ENCODE measurements at places on chromosomes 2 and 18.

DNA sequence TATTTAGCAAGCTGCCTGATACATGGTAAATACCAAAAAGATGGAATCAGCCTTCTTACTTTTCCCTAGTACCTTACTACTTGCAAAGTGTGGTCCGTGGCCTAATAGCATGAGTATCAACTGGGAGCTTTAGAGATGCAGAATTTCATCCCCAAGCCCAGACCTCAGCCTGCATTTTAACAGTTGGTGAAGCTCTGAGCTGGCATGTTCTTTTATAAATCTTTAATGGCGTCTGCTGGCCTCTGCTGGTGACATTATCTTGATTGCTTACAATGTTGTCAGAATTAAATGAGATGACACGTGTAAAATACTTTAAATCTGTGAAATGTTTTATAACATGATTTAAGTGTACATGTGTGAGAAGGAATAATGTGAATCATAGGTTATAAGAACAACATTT lies 115.1 kb upstream of the NOSTRIN start:
- DNase-seq, result no peak

DNA sequence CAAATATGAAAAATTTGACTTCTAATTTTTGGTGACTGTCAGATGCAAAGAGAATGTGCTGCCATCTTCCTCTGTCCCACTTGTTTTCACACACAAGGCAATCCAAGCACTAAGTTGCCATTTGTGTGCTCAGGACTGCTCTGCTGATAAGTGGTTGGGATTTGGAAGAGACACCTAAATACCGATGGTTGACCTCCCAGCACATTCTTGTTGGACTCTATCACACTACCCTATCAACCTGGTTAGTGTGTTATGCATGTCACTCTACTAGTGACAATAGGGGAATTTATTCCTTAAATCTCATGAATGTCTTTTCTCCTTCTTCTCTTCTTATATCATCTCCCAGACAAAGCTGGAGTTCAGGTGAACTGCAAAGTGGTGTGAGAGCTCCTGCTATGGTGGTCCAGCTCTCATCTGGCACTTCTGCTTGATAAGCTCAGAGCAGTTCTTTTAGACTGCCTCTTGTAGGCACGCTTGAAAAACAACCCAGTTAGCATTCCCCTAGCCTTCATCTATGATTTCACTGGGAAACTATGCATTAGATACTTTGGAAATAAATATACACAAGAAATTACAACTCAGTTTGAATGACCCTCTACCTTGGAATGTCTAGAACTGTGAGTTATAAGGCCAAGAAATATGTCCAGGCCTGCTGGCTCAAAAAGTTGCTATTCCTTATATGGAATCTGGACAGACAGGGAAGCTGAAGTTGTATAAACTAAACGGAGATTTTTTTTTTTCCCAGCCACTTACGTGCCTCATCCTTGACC lies 404.8 kb downstream of the MEIS1 start:
- DNase-seq, result no peak

DNA sequence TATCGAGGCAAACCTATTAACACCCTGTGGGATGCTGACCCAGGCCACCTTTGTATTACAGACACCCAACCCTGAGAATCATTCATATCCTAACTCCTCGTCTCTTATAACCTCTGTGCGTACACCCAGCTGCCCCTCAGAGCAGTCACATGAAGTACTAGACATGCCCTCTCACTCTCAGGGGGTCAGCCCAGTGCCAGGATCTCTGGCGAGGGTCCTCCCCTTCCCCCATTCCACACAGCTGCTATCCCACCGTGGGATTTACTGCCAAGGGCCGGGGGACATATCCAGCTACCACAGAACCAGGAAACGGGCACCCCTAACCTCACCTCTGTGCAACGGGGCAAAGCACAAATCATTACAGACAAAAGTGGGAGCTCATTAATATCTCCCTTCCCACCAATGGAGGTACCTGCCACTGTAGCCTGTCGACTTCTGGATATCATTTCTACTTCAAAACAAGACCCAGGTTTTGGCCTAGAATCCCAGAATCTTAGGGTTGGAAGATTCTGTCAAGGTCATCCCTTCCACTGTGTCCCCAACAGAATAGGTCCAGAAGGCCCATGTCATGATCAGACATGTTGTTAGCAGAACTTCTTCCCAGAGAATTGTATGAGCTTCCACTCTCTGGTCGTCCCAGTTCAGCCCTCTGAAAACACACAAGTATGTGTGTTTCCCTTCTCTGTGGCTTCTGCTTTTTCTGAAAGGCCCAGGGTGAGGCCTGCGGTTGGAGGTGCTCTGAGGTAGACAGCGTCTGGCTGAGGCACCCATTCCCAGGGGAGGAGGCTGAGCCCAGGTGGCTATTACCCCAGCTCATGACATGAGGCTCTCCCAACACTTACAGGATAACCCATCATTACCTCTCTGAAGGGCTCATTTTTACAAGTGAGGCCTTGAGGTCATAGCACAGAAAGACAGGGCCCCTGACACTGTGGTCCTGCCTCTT lies 1.7 kb downstream of the TMBIM1 start:
- DNase-seq, result no peak

DNA sequence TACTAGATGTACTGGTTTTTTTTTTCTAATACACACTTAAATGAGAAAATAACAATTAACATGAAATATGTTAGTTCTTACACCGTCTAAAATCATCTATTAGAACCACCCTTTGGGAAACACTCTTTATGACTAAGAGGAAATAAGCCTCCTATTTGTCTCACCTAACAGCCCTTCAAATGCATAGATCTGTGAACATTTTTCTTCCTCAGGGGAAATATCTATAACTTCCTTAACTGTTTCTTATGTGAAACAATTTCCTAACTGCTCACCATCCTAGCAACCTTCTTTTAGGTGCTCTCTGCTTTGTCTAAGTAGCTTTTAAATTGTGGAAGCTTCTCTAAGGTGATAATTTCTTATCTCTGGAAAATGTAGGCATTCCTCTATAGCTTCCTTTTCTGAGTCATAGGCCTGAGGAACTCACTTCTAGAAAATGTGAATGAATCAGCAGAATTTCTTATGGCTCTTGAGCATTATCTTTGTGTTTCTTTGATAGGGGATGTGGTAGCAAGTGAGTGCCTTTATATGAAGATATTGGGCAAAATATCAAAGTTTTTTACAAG lies 56.1 kb downstream of the CNTNAP5 start:
- DNase-seq, result peak; percentile 20

GRCh38 chr18:111306-112014 lies 46.9 kb upstream of the USP14 start:
- peak; percentile 74 for DNase-seq

DNA sequence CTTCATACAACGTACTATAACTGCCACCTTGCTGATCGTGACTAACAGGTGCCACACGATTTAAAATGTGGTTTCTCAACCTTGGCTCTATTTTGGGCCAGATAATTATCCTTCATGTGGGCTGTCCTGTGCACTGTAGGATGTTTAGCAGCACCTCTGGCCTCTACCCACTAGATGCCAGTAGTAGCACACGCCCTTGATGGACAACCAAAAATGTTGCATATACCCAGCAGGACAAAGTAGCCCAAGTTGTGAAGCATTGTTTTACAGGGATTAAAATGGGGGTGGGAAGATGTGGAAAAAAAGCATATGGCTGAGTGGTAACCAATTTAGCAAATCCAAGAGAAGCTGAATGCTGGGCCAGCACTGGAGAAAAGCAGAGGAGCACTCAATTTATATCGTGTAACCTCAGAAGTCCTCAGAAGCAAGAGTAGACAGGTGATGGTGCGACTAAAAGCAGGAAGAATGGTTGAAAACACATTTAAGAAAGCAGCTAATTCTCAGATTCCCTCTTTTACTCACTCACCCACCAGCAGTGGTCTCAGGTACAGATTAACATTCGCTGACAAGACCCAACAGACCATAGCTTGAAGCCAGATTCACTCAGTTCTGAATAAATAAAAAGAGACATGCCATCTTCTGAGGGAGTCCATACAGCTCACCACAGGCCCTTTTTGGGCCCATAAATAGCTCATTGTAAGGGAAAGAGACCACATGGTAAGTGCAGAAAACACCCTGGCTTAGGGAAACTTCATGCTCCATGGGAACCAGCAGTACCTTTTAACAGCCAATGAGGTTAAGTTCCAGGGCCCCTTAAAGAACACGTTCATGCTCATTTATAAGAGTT lies 50.6 kb downstream of the RAPH1 start:
- DNase-seq, result peak; percentile 56

GRCh38 chr18:22432657-22433137 lies 15.0 kb upstream of the CTAGE1 start:
- DNase-seq, result peak; percentile 75

DNA sequence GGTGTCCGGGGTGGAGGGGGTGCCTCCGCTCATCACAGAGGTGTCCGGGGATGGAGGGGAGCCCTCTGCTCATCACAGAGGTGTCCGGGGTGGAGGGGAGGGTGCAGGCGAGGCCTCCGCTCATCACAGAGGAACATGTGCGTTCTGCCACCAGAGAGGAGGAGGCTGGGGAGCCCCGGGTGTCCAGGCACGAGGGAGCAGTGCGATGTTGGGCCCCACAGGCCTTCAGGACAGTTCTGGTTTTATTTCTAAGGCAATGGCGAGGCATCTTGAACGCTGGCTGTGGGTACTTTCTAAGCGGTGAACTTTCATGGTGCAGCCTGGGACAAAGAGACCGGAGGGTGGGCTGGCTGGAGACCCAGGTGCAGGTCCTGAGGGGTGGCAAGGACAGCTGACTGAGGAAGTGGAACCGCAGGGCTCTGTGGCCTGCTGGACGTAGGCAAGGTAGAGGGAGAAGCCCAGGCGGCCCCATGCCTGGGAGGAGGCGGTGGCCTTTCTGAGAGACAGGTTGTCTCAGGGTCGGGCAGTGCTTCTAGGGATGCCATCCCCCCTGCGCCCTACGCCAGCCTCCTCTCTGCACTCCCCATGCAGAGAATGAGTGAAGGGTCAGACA lies 196.6 kb upstream of the SALL3 start:
- no peak for DNase-seq

GRCh38 chr2:31192851-31193392 lies 24.4 kb downstream of the CAPN14 start:
- no peak for DNase-seq

- DNase-seq, result no peak
These were observed 267.6 kb downstream of the GBX2 start for GRCh38 chr2:235900631-235901030.

- no peak for DNase-seq
These were observed 650 bp downstream of the LHCGR start for GRCh38 chr2:48754874-48755273.

DNA sequence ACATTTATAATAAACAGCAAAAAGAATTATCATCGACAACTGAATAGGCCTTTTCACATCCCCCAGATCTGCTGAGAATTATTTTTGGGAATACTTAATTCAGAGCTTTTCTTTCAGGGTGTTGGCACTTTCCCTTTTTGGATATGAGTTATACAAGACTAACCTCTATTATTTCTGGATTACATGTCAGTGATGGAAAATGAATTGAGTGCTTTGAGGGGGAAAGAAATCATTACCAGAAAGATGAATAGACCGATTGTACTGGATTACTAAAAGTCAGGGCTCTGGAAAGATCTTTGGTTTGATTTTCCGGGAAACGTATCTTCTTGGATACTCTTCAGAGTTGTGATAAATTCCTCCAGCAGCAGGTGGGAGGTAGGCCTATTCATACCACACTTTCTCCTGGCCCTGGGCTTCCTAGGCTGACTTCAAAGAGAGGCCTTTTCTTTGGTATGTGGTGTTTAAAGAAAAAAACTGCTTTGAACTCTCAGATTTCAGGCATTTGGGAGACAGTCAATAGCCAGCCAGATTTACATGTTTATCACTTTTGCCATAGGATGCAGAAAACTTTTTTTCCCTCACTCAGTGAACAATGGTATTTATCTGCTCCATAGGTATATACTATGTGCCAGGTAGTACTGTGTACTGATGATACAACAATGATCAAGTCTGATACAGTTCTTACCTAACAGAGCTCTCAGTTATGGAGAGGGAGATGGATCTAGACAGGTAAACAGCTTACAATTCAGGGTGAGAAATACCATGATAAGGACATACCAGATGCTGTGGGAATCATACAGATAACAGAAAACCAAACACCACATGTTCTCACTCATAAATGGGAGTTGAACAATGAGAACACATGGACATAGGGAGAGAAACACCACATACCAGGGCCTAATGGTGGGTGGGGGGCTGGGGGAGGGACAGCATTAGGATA lies 63.3 kb upstream of the ACTR3 start:
- no peak for DNase-seq

DNA sequence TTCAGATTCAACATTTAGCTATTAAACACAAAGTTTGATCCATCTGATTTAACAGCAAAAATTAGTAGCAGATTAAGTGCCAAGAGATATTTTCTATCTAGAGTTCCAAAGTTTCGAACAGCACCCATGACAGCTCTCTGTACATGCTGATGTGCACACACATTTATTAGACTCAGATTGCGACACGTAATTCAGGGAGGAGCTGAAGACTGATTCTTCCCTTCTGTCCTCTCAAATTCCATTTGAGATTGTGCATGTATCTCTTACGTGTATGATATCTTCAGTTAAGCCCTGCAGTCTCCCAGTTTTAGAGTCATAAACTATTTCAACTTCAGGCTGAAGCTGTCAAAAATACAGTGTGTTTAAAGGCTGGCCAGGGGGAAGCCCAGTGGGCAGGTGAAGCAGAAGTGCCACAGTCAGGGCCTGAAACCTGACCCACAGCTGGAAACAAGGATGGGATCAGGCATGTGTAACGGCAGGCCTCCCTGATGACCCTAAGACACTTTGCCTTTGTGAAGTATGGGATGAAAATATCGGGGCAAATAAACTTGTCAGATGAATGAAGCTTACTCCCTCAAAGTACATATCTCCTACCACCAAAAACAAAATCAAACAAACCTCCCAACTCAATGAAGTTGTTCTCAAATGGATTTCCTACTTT lies 30.6 kb downstream of the CYB5A start:
- no peak for DNase-seq

- DNase-seq, result no peak
These were observed 152.8 kb upstream of the RIOK3 start for GRCh38 chr18:23300231-23300805.

DNA sequence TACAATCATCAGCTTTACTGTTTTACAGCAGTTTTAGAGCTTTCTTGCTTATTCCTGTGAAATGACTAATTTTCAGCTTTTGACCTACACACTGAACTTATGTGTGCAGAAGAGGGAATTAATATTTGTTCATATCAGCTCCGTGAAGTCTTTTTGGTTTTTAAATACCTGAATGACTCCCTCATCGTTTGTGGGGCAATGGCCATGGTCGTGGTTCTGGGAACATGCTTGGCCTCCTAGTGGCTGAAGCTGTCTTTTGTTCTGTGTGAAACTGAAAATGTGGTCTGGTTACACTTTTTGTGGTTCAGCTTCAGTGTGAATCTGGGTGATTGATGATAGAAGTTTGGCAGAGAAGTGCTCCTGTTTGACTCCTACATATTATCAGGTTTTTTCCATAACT lies 408.1 kb downstream of the THSD7B start:
- DNase-seq, result peak; percentile 28

- DNase-seq, result no peak
These were observed 109.6 kb downstream of the ICOS start for GRCh38 chr2:204046145-204046544.

GRCh38 chr2:7289697-7290096 lies 372.5 kb downstream of the RNF144A start:
- no peak for DNase-seq
